Choroid plexus epithelial cell (primary cell): ENCODE measurements at places on chromosomes 5 and 9.

DNA sequence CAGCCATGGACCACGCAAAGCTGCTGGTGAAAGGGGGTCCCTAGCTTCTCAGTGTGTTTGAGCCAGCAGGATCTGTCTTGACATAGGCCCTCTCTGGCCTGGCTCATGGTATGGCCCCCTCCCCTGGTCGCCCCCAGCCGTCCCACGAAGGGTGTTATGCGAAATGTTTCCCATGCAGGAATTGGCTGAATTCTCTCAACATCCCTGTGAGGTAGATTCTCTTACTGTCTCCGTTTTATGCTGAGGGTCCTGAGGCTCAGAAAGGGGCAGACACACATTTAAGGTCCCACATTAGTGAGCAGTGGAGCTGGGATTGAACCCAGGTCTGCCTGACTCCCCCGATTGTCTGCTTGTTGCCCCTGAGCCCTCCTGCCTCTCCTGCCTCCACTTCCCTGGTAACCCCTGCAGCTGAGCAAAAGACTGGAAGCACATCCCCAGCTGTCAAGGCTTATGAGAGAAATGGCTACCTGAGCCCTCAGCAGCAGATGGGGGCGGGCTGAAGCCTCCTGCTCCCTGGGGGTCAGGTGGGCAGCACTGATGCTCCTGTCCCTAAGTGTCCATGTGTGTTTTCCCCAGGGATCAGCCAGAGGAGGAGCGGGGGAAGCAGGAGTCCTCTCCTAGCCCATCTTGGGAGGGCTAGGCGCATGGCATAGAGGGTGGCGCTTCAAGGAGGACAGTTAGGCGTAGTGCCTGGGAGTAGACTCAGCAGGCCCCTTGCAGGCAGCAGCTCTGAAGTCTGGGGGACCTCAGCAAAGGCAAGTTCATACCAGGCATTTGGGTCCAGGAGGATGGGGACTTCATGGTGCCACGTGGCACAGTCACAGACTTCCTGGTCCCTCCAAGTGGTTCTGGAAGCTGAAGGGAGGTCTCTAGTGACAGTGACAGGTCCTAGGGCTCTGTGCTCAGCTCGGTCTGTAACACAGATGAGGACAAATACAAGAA is 49.0 kb upstream of the GARNL3 start:
- no peak for DNase-seq

DNA sequence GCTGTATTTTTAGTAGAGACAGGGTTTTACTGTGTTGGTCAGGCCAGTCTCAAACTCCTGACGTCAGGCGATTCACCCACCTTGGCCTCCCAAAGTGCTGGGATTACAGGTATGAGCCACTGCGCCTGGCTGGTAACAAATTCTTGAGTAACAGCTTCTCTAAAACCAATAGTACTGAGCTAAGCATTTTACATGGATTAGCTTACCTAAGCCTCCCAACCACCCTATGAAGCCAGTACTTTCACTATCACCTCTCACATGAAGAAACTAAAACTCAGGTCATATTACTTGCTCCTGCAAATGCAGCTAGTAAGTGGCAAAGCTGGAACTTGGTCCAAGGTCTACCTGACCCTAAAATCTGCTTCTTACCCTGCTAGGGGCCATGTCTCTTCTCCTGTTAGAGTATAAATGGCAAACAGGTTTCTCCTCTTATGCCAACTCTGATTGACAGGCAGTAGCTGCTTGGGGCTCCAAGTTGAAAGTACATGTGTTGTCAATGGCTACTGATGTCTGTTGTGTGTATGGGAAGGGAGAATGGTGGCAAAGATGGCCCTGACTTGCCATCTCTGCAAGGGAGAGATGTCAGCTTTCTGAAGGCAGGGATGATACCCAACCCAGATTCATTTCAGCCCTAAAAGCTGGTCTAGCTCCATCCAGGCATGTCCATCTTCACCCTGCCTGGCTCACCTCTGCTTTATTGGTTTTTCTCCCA is 4.0 kb downstream of the PHF19 start:
- no peak for DNase-seq

- peak; percentile 90 for DNase-seq
These were observed 119.7 kb upstream of the TARS1 start for GRCh38 chr5:33321026-33321425.

GRCh38 chr5:171693412-171693811 is 92.2 kb upstream of the SMIM23 start:
- no peak for DNase-seq

GRCh38 chr9:794386-794785 is 47.1 kb upstream of the DMRT1 start:
- DNase-seq, result no peak

DNA sequence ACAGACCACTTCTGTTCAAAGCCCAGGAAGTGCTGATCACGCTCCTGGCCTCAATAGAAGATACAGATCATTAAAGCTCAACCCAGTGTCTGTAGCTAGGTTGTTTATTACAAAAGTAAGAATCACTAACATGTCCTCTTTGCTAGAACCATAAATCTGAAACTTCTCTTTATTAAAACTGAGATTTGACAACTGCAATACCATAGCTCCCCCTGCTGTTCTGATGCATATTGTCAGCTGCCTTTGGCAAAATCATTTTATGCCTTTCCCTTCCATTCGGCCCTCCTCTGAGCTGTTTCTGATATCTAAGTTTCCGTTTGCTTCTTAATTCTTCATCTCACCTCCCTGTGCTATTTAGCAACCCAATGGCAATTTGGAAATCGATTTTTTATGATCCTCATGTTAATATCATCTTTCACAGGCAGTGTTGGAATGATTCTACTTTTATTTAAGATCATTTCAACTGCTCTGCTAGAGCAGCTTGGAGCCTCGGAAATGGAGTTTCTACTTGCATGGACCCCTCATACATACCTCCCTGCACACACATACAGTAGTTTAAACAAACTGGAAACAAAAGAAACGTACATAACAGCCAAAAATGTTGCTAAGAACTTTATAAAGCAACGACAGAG is 998.8 kb downstream of the MAT2B start:
- peak; percentile 81 for DNase-seq

DNA sequence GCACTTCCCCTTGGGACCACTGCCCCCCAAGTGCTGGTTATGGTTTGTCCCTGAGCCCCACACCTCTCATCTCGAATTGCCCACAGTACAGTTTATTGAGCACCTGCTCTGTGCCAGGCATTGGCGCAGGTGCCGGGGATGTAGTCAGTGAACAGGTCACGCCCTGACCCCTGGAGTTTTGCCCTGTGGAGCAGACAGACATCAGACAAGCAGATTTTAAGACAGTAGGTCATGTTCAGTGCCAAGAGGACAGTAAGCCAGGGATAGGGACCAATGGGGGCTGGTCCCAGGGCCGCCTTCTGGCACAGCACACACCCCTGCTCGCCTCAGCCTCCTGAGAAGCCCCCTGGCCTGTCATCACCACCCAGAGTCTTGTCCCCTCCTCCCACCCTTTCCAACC is 21.9 kb downstream of the ROPN1L start:
- DNase-seq, result no peak

- DNase-seq, result no peak
These were observed 4.1 kb downstream of the MRPL36 start for GRCh38 chr5:1795506-1795905.

DNA sequence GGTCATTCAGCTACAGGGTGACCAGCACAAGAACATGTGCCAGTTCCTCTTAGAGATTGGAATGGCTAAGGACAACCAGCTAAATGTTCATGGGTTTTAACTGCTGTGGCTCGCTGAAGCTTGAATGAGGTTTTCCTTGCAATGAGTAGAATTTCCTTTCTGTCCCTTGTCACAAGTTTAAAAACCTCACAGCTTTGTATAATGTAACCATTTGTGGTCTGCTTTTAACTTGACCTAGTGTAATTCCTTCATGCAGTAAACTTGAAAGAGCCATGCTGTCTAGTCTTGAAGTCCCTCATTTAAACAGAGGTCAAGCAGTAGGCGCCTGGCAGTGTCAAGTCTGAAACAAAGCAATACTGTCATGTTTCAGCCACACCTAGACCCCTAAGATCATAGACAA is 181.3 kb upstream of the DMRT1 start:
- DNase-seq, result no peak

GRCh38 chr9:100088202-100088601 is 10.6 kb downstream of the ERP44 start:
- no peak for DNase-seq

DNA sequence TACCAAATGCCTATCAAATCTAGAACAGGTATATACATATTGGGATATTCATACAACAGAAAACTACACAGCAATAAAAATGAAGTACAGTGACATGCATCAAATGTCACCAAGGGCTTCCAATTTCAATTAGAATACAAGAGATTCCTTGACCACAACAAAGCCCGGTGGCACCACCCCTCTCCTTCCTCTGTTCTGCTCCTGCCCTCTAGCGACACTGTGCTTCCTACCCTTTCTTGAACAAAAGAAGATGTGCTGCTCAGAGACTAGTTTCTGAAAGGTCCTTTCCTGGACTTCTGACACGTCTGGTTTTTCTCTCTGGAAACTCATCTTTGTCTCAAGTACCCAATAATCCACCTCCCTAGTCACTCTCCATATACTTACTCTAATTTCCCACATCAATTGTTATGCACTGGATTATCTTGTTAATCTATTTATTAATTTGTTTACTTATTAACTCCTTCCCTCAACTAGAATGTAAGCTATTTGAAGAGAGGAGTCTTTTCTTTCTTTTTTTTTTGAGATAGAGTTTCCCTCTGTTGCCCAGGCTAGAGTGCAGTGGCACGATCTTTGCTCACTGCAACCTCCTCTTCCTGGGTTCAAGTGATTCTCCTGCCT is 70.4 kb upstream of the CTSV start:
- peak; percentile 66 for DNase-seq

DNA sequence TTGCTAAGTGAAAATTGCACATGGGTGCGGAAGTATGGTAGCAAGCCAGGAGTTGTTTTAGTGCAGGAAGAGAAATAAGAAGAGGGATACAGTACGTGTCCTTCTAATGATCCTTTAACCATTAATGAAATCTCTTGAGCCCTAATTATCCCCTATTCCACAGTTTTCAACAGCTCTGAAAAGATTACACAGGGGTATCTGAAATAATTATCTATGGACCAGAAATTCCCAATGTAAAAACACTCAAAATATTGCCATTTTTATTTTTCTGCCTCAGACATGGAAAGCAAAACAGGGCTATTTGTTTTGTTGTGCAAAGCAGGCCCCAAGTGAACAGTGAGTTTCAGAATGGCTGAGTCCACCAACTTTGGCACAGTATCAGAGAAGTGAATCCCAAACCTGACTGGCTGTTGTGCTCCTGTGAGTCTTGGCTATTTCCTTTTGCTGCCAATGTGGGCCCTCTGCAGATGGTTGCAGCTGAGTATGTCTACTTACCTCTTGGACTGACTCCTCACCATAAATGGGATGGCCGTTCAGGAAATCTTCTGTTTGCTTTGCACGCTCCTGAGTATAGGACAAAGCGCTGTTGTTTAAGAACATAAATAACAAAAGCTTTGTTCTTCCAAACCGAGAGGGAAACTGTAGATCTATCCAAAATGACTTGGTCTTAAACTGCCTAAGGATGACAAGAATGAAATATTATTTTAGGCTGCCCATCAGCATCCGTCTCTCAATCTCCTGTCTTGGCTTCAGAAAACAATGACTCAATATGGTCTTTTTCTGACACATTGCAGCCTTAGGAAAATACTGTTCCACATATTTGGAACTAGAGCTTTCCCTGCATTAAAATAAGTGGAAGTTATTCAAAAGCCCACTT is 204.1 kb downstream of the DEPDC1B start:
- no peak for DNase-seq

GRCh38 chr9:6676254-6676921 is 30.9 kb upstream of the GLDC start:
- no peak for DNase-seq

- no peak for DNase-seq
These were observed 122.2 kb downstream of the SLIT3 start for GRCh38 chr5:169178754-169179153.

DNA sequence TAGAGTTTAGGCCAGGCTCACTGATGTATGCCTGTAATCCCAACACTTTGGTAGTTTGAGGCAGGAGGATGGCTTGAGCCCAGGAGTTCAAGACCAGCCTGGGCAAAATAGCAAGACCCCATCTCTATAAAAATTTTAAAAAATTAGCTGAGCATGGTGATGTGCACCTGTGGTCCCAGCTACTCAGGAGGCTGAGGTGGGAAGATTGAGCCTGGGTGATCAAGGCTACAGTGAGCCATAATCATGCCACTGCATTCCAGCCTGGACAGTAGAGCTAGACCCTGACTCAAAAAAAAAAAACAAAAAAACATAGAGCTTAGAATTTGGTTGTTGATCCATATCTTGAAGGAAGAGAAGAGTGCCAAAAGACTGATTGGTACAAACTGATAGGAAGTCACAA is 14.7 kb upstream of the CDK7 start:
- no peak for DNase-seq

GRCh38 chr5:123659011-123659410 is 147.0 kb downstream of the CSNK1G3 start:
- DNase-seq, result peak; percentile 41

DNA sequence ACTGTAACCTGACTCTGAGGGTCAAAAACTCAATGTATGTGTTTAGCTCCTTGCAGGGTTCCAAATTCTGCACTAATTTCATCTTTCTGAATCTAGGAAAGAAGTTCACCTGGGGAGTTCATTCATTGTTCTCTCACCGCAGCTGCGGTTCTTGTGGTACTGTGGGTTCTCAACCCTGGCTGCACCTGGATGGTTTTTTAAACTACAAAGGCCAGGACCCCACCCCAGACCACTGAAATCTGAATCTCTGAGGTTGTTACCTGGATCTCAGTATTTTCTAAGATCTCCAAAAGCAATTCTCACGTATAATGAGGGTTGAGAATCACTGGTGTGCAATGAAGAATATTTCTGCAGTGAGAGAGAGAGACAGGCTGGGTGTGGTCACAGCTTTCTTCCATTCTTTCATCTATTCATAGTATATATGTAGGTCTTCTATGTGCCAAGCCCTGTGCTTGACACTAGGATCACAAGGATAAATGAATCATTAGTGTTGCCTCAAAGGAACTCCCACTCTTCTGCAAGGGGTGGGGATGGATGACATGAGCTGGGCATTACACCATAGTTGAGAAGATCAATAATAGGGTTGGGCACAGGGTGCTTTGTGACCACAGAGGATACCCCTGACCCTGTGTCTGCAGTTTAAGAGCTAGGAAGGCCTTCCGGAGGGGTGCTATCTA is 109.8 kb downstream of the GALNT10 start:
- no peak for DNase-seq

- DNase-seq, result no peak
These were observed 38.9 kb upstream of the FAM174A start for GRCh38 chr5:100496296-100496695.
